ENCODE measurements at places on chromosomes 3 and 15. TPM values are rescaled to one million over a fixed set of nuclear protein-coding genes. Genes with fewer than 3 reads are reported as not detected.

The MINAR1 gene
- total RNA-seq: 0.57 TPM

The SI gene
- 0.96 TPM for total RNA-seq

The C3orf70 gene
- 5.7 TPM for total RNA-seq

The UBXN7 gene
- total RNA-seq: 19.1 TPM

The FOXB1 gene
- total RNA-seq: not detected

The CLEC3B gene
- 16.0 TPM for total RNA-seq

The TMC3 gene
- total RNA-seq: 0.23 TPM

The MFGE8 gene
- 263 TPM for total RNA-seq

The MYLK gene
- total RNA-seq: 600 TPM

The NUSAP1 gene
- total RNA-seq: 28.2 TPM

The RTF1 gene
- 23.8 TPM for total RNA-seq

The PLCD1 gene
- total RNA-seq: 29.7 TPM

The NR2F2 gene
- total RNA-seq: 58.1 TPM

The RFT1 gene
- 10.3 TPM for total RNA-seq

The MYRIP gene
- total RNA-seq: 9.3 TPM

The RAB6B gene
- 4.5 TPM for total RNA-seq

The CFAP91 gene
- total RNA-seq: 2.5 TPM

Data from prostate gland (tissue), 2 donors.